Natural killer cell (primary cell): ENCODE measurements at places on chromosomes 3 and 15. TPM values are rescaled to one million over a fixed set of nuclear protein-coding genes. Genes with fewer than 3 reads are reported as not detected.

DNA sequence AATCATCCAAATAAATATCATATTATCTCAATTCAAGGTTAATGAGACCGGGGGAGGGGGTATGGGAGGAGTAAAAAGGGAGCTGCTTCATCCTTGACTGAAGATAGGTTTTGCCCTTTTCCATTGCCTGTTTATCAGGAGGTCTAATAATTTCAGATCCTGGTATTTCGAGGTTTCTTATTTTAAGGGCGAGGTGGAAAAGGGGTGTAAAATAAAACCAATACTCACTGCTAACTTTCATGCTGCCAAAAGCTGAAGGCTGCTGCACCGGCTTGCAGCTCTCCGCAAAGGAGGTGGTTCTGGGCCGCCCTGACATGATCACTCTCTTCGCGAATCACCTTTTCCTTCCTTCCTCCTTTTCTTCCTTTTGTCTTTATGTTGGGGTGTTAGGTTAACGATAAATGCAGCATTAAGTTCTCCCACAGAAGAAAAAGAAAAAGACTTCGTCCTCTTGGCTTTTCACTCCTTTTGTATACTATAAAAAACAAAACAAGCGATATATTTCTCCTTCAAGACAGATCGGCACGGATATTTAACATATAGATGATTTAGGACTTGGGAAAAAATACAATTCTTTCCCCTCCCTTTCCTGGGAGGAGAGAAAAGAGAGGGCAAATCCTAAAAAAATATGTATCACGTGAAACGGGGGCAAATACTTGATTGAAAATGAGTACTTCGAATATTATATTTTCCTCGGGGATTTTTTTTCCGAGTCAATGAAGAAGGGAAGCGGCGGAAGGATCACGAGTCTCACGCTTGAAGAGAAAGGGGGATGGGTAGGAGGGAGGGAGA lies 932 bp downstream of the GSK3B start:
- peak overlapping the region; percentile 57 for H3K4me3 ChIP-seq
- H3K27ac ChIP-seq = peak overlapping the region; percentile 86
- H3K4me1 ChIP-seq = peaks cover 10% of the 10 kb centered on the region
- no peaks in the 10 kb centered on the region for H3K36me3 ChIP-seq
- DNase-seq = no peak

- H3K4me3 ChIP-seq = no peak overlapping the region
- no peaks in the 10 kb centered on the region for H3K36me3 ChIP-seq
- no peak overlapping the region for H3K27ac ChIP-seq
Observed at GRCh38 chr15:64810497-64811326, 14.7 kb downstream of the PIF1 start.

DNA sequence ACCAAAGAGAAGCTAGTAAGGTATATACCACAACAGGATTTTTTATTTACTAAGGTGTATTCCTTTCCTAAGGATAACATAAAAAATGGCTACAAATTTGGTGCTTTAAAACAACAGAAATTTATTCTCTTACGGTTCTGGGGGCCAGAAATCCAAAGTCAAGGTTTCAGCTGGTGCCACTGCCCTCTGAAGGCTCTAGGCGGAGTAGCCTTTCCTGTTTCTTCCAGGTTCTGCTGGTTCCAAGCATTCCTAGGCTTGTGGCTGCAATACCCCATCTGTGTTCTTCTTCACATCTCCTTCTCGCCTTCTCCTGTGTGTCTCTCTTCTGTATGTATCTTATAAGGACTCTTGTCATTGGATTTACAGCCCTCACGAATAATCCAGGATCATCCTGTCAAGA lies 549.9 kb downstream of the GRM7 start:
- H3K27me3 ChIP-seq = no peaks in the 10 kb centered on the region
- no peak overlapping the region for H3K27ac ChIP-seq
- H3K36me3 ChIP-seq = no peaks in the 10 kb centered on the region
- no peak overlapping the region for H3K4me3 ChIP-seq
- H3K4me1 ChIP-seq = no peaks in the 10 kb centered on the region

DNA sequence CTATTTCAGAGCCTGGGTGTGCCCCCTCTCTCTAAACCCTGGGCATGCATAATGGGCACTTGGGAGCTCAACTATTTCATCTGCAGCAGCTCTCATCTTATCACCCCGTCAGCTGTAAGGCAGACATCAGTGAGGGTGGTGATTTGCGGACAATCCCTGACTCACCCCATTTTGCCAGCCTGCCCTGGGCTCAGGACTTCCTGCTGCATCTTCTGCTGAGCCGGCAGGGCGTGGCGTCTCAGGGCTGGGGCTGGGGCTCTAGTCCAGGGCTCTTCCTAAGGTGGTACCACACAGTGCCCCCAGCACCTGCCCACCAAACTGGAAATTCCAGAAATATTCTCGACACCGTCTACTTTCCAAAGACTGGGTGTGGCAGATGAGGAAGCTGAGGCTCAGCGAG lies 925 bp upstream of the PSTPIP1 start:
- H3K4me1 ChIP-seq = peaks cover 70% of the 10 kb centered on the region
- peak; percentile 77 for DNase-seq
- H3K36me3 ChIP-seq = peaks cover 4% of the 10 kb centered on the region

DNA sequence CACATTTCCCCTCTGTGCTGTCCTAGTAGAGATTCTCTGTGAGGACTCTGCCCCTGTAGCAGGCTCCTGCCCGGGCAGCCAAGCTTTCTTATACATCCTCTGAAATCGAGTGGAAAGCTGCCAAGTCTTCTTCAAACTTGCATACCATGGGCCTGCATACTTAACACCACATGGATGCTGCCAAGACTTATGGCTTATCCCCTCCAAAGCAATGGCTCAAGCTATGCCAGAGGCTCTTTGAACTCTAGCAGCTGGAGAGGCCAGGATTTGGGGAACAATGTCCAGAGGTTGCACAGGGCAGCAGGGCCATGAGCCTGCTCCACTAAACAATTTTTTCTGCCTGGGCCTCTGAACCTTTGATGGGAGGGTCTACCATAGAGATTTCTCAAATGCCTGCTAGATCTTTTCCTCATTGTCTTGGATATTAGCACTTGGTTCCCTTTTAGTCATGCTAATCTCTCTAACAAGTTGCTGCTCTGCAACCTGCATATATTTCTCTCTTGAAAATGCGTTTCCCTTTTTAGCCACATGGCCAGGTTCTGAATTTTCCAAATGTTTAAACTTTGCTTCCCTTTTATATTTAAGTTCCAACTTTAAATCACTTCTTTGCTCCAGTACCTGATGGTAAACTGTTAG lies 6.1 kb upstream of the PLSCR4 start:
- H3K27ac ChIP-seq = no peak overlapping the region
- no peak for DNase-seq
- H3K36me3 ChIP-seq = no peaks in the 10 kb centered on the region
- no peak overlapping the region for H3K4me3 ChIP-seq
- no peaks in the 10 kb centered on the region for H3K27me3 ChIP-seq

DNA sequence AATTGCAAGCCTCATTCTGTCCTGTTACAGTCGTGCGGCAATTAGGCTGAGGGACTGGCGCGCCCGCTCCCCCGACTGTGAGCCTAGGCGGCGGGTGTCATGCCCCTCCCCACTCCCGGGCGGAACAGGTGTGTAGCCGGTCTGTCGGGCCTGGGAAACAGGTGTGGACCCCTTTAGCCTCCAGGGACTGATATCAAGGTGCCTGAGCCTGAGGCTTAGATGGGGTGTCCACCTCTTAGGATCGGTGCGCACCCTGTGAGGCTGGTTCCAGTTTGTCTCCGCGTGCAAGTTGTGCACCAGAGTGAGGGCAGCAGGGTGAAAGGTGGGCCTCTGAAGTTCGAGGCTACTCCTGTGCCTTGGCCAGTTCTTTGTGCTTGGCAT lies 686 bp downstream of the VPS8 start:
- peaks cover 8% of the 10 kb centered on the region for H3K4me1 ChIP-seq
- peaks cover 3% of the 10 kb centered on the region for H3K36me3 ChIP-seq
- peak overlapping the region; percentile 95 for H3K4me3 ChIP-seq
- no peak for DNase-seq
- H3K27ac ChIP-seq = peak overlapping the region; percentile 79
- H3K27me3 ChIP-seq = no peaks in the 10 kb centered on the region

- no peak overlapping the region for H3K27ac ChIP-seq
- peaks cover 10% of the 10 kb centered on the region for H3K4me1 ChIP-seq
- no peak for DNase-seq
- H3K27me3 ChIP-seq = no peaks in the 10 kb centered on the region
- H3K4me3 ChIP-seq = no peak overlapping the region
Observed at GRCh38 chr3:185750015-185750414, 74.8 kb downstream of the IGF2BP2 start.

DNA sequence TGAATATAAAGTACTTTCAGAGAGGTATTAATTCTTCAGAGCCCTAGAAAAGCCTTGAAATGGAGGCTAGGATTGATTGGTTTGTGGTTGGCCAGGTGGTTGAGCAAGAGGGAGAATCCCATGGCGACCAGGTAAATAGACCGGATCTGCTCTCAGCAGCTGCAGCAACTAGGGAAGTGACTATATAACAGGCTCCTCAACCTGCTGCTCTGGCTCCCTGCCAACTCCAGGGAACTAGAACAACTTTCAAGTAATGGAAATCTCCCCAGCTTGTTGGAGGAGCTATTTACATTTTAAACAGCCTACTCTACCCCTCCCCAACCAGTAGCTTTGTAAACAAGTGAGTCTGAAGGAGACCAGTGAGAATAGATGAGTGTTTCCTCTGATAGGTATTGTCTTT lies 121.8 kb upstream of the CADM2 start:
- H3K27ac ChIP-seq = no peak overlapping the region
- no peak overlapping the region for H3K4me3 ChIP-seq
- no peak for DNase-seq
- H3K27me3 ChIP-seq = no peaks in the 10 kb centered on the region
- no peaks in the 10 kb centered on the region for H3K4me1 ChIP-seq

DNA sequence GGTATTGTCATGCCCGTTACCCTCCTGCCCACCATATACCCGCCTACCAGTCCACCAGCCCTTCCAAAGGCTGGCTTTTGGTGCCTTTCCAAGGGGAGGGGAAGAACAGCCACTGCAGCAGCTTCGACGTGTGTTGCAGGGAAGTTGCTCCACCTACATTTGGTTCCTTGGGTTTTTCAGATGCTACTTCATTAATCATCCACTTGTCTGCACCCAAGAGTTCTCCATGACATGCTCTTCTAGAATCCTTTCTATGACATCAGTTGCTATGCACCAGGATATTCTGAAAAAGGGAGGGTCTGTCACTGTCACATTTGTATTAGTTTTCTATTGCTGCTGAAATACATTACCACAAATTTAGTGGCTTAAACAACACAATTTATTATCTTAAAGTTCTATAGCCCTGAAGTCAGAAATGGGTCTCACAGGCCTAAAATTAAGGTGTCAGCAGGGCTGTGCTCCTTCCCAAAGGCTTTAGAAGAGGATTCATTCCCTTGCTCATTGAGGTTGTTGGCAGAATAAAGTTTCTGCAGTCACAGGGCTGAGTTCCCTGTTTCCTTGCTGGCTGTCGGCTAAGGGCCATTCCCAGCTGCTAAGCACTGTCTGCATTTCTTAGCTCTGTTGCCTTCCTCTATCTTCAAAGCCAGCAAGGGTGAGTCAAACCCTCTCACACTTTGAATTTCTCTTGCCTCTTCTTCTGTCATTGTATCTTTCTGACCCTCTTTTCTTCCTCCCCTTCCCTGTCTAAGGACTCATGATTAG lies at the start of gene LYZL4:
TSS of gene LYZL4 (minus strand) at position 241 of the 762 bp plus-strand sequence. CDS start 3,359 bp downstream, outside the sequence.
- H3K36me3 ChIP-seq = no peaks in the 10 kb centered on the region
- no peaks in the 10 kb centered on the region for H3K4me1 ChIP-seq
- no peak within 1 kb of the TSS for H3K27ac ChIP-seq
- H3K4me3 ChIP-seq = no peak within 1 kb of the TSS
- DNase-seq = no peak

DNA sequence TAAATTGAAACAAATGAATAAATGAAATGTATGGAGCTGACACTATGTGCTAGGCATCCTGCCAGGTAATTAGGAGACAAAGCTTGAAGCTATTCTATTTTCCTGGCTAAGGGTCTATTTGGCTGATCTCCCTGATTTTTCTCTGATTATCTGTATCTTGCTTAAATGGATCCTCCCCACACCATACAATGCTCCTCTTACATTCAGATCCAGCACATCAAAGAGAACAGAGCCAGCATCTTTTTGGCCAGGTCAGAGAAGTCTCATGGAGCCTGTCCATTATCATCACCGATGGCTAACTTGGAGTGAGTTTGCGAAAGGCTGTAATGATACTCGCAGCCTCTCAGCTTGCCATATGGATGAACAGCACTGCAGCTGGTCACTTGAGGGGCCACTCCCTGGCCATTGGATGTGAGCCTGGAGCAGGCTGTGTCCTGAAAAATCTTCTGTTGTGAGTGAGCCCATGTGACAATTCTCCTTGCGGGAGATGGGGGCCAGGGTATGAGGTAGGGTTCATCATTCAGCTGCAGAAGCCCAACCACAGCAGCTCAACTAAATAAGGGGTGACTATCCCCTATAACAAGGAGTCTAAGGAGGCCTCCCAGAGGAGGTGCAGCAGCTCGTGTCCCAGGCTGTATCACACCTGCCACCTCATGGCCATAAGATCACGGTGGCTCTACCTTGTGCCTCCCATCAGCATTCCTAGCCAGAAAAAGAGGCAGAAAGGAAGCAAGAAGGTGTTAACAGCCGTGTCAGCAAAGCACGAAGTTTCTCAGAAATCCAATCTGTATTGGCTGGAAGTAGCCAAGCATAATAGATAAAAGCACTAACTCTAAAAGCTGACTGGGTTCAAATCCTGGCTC lies 69.3 kb upstream of the ST8SIA2 start:
- no peak overlapping the region for H3K4me3 ChIP-seq
- H3K36me3 ChIP-seq = no peaks in the 10 kb centered on the region
- H3K27ac ChIP-seq = no peak overlapping the region
- H3K27me3 ChIP-seq = no peaks in the 10 kb centered on the region
- H3K4me1 ChIP-seq = no peaks in the 10 kb centered on the region
- DNase-seq = no peak

DNA sequence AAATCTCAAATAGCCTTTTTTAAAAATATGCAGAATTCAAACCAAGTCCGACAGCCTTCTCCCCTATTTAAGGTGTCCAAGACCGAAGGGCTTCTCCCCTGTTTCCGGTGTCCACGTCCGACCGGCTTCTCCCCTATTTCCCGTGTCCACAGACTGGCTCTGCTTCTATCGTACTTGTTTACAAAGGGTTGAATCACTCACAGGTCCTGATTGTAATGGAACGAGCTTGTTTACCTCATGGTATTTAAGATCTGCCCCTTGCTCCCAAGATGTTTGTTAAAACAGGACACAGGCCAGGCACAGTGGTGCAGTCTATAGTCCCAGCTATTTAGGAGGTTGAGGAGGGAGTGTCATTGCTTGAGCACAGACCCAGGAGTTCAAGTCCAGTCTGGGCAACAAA lies 90.4 kb upstream of the ROBO2 start:
- no peak for DNase-seq
- H3K27me3 ChIP-seq = no peaks in the 10 kb centered on the region
- H3K36me3 ChIP-seq = no peaks in the 10 kb centered on the region
- H3K4me3 ChIP-seq = no peak overlapping the region

NRROS gene
- 32.5 TPM for total RNA-seq

RLBP1 gene
- total RNA-seq = not detected

A4GNT gene
- not detected for total RNA-seq

SPRED1 gene
- 1.5 TPM for total RNA-seq

HRH1 gene
- not detected for total RNA-seq

GABRR3 gene
- not detected for total RNA-seq

ECE2 gene
- total RNA-seq = not detected
